ENCODE measurements at places on chromosomes 1 and 21.
A peak's percentile ranks its signal among the peaks of the same experiment; 100 is the strongest.

- no peak for DNase-seq
These were observed 4.9 kb upstream of the ABCA4 start for GRCh38 chr1:94125551-94126514.

- no peak for DNase-seq
These were observed 41.4 kb downstream of the ZMYM1 start for GRCh38 chr1:35120458-35121133.

- DNase-seq: peak; percentile 96
These were observed 20.8 kb downstream of the PHLDA3 start for GRCh38 chr1:201447903-201448871.

DNA sequence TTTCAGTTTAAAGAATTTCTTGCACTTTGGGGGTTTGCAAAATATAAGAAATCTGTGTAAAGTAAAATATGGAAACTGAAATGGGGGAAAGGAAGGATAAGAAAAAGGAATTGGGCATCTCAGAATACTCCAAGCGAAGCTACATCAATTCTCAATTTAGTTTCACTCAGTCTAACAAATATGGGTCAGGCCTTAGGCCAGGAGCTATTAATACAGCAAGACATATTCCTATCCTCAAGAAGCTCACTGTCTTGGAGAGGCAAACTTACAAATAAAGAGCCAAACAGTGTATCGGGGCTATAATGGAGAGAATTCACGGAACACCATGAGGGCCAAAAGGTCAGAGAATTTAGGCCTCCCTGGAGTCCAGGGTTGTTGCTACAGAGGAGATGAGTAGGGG, 43.0 kb upstream of the CCDC190 start:
- DNase-seq: no peak

DNA sequence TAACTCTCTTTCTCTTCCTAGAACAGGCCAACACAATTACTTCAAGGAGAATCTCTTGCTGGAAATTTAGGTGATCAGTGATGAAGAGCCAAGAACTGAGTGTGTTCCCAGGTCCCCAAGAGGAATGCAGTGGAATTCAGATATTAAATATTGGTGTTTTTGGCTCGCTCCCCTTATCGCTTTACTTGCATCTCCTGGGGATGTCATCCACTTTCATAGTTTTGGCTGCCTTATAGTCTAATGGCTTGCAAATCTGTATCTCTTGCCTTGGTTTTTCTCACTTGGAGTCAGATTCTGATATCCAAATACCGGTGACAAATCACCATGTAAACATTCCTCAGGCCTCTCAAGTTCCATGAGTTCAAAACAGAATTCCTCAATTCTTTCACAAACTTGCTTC, 151.0 kb upstream of the C1orf87 start:
- no peak for DNase-seq

GRCh38 chr1:229381234-229381633, 38.4 kb upstream of the CCSAP start:
- no peak for DNase-seq

DNA sequence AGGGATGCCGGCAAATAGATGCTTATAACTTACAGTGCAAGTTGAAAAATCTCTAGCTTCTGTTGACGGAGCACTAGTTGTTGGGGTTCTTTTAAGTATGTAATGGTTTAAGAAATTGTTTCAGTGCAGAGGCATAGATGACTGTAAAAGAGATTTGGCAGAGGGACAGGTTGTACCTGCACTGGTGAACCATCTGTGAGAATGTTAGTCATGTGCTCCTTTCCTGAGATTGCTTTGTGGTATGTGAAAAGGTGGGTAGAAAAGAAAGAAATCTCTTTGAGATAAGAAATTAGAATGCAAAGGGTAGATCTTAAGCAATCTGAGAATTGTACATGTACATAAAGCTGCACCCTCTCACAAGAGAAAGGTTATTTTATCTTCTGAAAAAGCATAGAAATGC, 19.4 kb downstream of the ZBTB37 start:
- no peak for DNase-seq

DNA sequence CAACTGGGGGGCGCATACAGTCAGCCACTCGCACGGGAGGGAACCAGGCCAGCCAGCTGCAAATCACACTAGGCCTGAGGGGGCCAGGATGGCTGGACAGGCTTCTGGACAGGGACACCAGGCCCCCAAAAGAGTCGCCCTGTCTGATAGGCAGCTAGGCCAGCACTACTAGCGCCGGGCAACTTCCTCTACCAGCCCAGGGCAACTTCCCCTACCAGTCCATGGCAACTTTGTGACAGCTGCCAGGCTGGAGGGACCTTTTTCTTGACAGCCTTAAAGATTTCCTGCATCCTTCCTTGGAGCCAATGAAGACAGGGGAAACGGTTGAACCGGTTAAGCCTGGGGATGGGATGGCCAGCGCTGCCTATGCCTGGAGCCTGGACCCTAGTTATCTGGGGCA, 5.1 kb downstream of the IFFO2 start:
- no peak for DNase-seq

DNA sequence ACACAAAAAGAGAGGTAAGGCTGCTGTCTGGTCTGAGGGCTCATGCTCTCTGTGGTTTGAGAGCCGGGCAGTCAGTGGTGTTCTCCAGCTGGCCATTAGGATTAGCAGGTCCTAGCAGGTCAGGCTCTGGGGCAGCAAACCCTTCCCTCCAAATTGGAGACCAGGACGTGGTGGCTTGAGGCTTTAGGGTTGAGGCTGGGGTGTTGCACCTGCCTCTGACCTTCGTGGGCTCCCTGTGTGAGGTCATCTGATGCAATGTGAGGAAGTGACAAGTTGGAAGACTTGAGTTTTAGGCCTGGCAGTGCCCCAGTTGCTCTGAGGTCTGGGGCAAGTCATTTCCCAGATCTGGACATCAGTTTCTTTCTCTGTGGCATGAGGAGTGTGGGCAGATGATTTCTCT, 24.4 kb downstream of the SZRD1 start:
- no peak for DNase-seq

DNA sequence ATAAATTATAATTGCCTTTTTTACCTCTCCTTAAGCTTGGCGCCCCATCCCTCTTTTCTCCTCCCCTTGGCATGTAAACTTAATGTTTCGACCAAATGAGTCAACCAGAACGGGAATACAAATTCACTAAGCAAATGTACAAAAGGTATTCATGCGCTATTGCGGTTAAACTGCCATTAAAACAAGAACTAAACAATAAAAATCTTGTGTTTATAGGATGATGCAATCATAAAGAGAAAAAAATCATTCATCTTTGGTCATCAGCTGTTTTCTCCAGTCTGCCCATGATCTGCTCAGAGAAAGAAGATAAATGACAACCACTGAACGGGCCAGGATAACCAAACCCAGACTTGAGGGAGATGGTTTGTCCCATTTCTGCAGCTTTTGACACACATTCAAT, 534.2 kb upstream of the PLXNA2 start:
- DNase-seq: no peak

- DNase-seq: no peak
These were observed 3.0 kb downstream of the SPATA46 start for GRCh38 chr1:162373541-162374260.

GRCh38 chr21:44854391-44854663, 19.2 kb downstream of the PTTG1IP start:
- no peak for DNase-seq

GRCh38 chr1:22465671-22466070, 14.0 kb downstream of the ZBTB40 start:
- no peak for DNase-seq

GRCh38 chr1:85342207-85342606, 65.8 kb upstream of the BCL10 start:
- no peak for DNase-seq

GRCh38 chr1:205650241-205650640, 18.4 kb upstream of the ELK4 start:
- DNase-seq: no peak

DNA sequence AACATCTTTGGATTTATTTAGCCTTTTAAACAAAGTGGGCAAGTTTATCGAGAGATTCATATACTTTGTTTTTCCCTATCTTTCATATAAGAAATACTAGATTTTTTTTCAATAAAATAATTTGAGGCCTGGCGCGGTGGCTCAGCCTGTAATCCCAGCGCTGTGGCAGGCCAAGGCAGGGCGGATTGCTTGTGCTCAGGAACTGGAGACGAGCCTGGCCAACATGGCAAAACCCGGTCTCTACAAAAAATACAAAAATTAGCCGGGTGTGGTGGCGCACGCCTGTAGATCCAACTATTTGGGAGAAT, 1.6 kb upstream of the CDC14A start:
- DNase-seq: no peak

- no peak for DNase-seq
These were observed 40.6 kb downstream of the KIF26B start for GRCh38 chr1:245195398-245195797.

- DNase-seq: no peak
These were observed 9.5 kb upstream of the IRF6 start for GRCh38 chr1:209815490-209815889.

DNA sequence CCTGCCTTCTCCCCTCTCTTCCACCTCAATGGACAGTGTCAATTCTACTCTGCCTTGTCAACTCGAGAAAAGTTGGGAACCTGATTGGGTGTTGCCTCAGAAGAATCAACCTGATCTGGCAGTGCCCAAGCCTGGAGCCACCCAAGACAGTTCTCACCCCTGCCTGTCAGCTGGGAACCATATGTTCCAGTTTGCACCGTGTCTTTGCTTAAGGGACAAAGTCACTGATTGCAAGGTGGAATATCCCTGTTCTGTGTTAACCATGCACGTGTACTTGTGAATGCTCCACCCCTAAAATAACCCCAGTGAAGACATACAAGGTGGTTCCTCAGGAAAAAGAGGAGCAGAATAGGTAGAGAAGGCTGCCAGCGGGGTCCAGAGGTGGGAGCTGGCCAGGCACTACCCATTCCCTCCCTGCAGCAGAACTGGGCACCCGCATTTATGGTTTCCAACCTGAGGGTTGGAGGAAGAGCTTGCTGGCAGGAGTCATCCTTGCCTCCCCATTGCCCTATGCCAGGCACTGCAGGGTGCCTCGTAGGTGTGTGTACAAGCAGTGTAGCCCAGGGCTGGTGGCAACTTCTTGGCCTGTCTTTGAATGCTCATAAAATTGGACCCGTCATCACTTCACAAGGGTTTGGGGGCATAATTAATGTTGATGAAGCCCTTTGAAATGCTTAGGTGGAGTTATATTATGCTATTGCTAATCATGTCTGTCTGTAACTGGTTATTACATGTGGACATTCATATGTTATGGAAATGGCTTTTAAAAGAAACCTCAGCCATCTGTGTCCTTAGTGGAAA, 11.3 kb downstream of the NIPAL3 start:
- DNase-seq: no peak

- no peak for DNase-seq
These were observed 59.0 kb downstream of the NFASC start for GRCh38 chr1:204929487-204930154.

- DNase-seq: no peak
These were observed at the start of gene COL16A1 for GRCh38 chr1:31703431-31704270. TSS of gene COL16A1 (minus strand) at chr1:31704017. CDS start at chr1:31702193, 1,824 bp downstream.

GRCh38 chr1:34965597-34965996, 19.6 kb downstream of the TMEM35B start:
- no peak for DNase-seq

DNA sequence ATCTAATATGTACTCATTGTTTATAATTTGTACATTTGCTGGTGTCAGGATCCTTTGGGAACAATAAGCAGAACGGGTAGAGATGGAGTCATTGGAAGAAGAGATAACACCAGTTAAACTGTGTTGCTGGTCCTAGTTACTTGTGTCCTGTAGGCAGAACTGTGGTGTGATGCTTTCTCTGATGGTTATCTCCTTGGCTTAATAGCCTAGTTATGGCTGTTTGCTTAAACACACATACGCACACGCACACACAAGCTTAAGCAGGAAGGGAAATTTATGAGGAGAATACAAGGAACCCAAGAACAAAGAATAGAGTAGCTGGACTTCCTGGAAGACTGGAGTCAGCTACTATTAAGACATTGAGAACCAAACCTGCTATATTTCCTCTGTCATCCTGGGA, 5.7 kb upstream of the PKN2 start:
- no peak for DNase-seq

- no peak for DNase-seq
These were observed 3.3 kb downstream of the ECHDC2 start for GRCh38 chr1:52918201-52918600.

GRCh38 chr1:246959944-246960693, 28.4 kb upstream of the AHCTF1 start:
- DNase-seq: peak; percentile 69

GRCh38 chr1:67748630-67749029, 63.6 kb downstream of the GADD45A start:
- DNase-seq: no peak

- no peak for DNase-seq
These were observed 15.7 kb upstream of the CPT2 start for GRCh38 chr1:53180951-53181350.

DNA sequence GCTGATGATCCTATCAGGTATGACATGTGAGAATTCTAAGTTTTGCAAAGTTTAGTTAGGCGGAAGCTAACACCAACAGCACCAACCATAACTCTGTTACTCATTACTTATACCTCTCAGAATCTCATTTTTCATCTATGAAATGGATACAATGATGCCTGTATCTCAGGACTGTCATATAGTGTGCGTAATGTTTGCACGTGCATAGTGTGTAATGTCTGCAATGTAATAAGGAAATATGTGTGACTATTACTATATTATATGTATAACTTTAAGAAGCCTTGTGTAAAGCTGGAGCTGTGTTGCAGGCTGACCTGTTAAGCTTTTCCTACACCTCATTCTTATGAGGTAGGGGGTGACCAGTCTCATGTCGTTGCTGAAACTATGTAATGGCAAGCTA, 13.0 kb downstream of the ADCY10 start:
- no peak for DNase-seq

GRCh38 chr1:169309178-169310166, 58.1 kb downstream of the NME7 start:
- DNase-seq: peak; percentile 31

DNA sequence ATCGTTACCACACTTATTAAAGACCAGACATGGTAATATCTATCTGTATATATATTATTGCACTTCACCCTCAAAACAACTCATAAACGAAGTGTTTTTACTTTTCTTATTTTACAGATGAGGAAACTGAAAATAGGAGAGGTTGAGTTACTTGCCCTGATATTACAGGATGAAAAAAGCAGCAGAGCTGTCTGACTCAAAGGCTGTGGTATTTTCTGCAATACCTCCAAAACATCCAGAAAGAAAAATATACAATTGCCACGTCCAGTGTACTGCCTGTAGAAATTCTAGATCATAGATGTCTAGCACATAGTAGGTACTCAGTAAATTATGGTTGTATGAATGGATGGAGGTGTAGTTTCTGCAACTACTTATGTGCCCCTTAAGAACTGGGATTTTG, 5.2 kb upstream of the TARBP1 start:
- DNase-seq: no peak

- DNase-seq: no peak
These were observed 5.7 kb downstream of the LRRC3 start for GRCh38 chr21:44461005-44461404.

DNA sequence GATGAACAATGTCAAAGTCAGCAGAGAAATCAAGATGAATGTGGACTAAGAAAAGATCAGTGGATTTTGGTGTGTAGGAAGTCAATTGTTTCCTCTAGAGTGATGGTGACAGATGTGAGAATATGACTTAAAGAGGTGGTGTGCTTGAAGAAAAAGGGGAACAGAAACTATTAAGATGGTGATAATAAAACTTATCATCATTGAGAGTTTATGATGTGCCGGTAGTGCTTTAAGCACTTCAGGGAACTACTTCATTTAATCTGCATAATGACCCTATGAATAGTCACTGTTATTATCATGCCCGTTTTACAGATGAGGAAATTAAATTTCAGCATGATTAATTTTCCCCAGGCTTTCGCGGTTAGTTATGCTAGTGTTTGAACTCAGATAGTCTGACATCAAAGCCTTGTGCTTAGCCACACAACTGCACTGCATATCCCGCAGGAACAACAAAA, 246.9 kb upstream of the LRRC7 start:
- DNase-seq: no peak

All from pons (tissue), 1 donor.